Activated CD8-positive, alpha-beta T cell treated with anti-CD3 and anti-CD28 coated beads for 36 hours (primary cell): ENCODE measurements at places on chromosomes 6 and 20.
A peak's percentile ranks its signal among the peaks of the same experiment; 100 is the strongest.

GRCh38 chr6:141169419-141169818 lies 963.3 kb upstream of the GJE1 start:
- no peak for DNase-seq

- DNase-seq = no peak
Measured at GRCh38 chr20:11227602-11228001, 553.8 kb upstream of the JAG1 start.

DNA sequence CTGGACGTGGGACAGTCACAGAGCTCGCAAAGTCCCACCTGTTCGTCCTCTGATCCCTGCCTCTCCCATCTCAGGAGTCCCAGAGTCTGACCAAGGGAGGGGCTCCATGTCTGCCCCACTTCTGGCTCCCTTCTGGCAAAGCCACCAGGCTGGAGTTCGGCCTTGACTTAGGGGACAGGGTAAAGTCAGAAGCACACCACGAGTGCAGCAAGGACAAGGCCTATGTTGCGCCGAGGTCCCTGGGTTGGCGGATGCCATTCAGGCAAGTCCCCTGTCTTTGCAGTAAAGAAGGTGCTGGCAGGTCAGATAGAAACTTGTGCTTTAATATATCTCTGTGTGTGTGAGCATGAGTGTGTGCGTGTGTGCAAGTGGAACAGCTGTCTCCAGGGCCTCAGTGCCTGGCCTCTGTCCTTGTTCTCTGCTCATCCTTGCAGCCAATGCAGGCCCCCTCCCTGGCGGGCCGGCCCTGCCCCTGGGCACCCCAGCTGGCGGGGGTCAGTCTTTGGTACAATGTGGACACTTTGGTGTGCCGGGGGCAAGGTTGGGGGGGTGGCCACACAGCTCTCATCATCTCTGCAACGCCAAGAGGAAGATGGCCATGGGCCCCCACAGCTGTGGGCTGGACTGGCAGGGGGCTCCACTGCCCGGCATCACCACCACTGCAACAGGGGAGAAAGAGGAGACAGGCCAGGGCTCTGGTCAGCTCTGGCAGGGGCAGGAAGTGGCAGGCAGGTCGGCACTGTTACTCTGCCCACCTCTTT lies 60.7 kb downstream of the MDGA1 start:
- DNase-seq = no peak

DNA sequence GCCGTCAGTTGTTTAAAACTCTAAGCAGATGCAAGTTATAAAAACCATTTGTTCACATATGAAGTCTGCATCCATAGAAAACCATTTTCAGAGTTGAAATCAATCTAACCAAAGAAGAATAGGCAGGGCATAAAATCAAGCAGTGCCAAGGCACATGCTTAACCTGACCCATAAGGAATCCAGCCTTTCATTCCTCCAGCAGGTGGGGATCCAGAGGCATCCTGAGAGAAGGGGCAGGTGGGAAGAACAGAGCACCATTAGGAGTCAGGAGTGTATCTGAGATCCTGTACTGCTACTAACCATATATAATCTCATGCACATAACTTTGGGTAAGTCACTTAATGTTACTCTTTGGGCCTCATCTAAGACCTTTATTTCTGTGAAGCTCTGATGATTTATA lies 29.4 kb upstream of the FOXO3 start:
- no peak for DNase-seq

- DNase-seq = no peak
Measured at GRCh38 chr6:75943381-75943780, 129.1 kb downstream of the IMPG1 start.

- no peak for DNase-seq
Measured at GRCh38 chr6:52509281-52510212, 67.3 kb downstream of the TRAM2 start.

GRCh38 chr20:54606380-54606779 lies 131.0 kb downstream of the DOK5 start:
- DNase-seq = no peak

DNA sequence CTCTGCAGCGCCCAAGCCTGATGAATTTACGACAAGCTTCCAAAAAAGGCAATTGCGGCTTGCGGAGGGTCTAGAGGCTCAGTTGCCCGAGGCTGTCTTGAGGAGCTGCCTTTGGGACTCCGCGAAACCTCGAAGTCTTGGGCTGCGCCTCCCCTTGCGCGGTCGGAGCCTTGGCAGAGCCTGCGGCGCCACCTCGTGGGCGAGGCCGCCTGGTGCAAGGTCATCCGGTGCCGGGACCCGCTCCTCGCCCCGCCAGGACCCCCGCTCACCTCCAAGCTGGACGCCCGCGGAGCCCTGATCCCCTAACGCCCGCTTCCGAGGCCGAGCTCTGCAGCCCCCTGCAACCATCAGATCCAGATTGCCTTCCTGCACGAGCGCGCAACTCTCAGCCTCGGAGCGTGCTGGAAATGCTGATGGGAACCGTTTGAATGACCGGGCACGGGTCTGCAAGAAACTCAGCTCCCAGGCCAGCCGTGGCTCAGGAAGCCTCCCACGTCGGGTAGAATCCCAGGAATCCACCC lies 14.9 kb upstream of the FAM210B start:
- peak; percentile 71 for DNase-seq

DNA sequence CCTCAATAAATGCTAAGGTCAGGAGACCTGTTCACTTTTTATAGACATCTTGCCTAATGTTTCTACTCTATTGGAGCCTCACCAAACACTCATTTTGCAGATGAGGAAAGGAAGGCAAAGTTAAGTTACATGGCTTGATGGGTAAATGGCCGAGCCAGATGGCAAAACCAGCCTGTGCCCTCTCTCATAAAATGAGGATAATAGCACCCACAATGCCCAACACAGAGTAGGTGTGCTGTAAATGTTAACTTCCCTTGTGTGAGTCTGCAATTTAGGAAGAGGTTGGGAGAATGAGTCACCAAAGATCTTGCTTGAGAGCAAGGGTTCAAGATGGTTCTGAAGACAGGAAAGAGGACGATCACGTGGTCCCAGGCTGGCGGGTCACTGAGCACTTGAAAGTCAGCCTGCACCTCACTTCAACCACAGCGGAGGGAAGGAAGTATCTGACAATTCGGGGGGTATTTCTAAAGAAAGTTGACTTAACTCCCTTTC lies 3.3 kb downstream of the KCNK5 start:
- peak; percentile 90 for DNase-seq

DNA sequence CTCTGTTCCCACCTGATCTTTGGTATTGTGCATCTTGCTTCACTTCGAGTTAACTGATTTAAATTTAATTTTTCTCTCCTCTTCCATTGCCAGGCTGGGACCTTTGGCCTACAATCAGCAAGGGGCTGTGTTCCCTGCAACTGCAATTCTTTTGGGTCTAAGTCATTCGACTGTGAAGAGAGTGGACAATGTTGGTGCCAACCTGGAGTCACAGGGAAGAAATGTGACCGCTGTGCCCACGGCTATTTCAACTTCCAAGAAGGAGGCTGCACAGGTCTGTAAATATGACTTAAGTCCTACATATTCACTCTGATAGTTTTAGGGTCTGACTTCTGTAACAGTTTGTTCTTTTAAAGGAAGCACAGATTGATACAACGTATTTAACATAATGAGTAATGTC lies 412.4 kb downstream of the ARHGAP18 start:
- DNase-seq = no peak

DNA sequence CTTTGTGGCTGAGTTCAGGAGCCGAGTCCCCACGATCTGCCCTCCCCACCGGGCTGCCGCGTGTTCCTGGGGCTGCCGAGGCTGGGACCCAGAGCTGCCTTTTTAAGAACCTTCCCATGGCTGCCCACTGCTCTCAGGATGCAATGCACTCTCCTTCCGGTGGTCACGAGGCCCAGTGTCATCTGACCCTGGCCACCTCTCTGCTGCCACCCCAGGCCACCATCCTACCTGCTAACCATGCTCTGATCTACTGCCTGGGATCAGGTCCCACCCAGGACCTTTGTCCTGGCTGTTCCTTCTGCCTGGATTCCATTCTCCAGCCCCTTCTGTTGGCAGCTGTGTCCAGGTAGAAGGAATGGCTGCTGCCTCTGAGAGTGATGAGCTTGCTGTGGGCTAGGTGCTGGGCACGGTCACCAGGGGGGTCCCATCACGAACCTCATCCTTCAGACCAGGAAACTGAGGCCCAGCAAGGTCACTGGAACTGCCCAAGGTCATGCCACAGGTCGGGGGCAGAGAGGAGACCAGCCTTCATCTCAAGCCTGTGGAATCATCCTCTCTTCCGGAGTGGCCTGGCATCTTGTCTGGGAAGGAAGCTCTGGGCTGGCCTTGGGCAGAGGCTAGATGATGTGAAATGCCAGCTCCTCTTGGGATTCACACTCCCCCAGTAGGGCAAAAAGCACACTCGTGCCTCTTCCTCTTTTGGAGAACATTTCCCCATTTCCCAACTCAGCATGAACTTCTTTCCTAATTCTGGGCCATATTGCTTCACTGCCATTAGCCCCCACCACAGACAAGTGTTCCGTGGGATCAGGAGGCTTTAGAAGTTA lies 20.5 kb downstream of the PCK1 start:
- no peak for DNase-seq

GRCh38 chr6:105587349-105588122 lies 184.7 kb upstream of the PREP start:
- peak; percentile 33 for DNase-seq

- peak; percentile 10 for DNase-seq
Measured at GRCh38 chr20:8740265-8740664, 328.6 kb upstream of the PLCB4 start.

DNA sequence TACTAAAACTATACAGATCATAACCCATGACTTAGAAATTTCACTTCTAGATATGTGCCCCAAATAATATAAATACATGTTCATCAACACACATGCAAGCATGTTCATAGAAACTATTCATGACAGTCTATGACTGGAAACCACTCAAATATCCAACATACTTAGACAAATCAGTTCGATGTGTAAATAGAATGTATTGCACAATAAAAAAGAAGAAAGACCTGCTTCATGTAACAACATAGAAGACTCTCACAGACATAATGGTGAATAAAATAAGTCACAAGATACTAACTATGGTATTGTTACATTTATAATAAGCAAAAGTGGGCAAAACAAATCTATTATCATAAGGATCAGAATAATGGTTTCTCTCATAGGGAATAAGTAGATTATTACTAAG lies 163.5 kb upstream of the THBS2 start:
- DNase-seq = no peak

DNA sequence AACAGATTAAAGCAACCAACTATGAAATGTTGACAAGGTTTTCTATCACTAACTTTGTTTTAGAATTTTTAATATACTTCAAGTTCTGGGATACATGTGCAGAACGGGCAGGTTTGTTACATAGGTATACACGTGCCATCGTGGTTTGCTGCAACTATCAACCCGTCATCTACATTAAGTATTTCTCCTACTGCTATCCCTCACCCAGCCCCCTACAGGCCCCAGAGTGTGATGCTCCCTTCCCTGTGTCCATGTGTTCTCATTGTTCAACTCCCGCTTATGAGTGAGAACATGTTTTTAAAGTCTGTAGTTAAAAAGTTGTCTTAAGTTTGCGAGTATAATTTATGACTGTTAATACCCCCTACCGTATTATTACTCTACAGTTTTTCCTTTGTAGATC lies 844.3 kb upstream of the MANEA start:
- no peak for DNase-seq

- no peak for DNase-seq
Measured at GRCh38 chr6:95973976-95974375, 41.8 kb upstream of the FUT9 start.

DNA sequence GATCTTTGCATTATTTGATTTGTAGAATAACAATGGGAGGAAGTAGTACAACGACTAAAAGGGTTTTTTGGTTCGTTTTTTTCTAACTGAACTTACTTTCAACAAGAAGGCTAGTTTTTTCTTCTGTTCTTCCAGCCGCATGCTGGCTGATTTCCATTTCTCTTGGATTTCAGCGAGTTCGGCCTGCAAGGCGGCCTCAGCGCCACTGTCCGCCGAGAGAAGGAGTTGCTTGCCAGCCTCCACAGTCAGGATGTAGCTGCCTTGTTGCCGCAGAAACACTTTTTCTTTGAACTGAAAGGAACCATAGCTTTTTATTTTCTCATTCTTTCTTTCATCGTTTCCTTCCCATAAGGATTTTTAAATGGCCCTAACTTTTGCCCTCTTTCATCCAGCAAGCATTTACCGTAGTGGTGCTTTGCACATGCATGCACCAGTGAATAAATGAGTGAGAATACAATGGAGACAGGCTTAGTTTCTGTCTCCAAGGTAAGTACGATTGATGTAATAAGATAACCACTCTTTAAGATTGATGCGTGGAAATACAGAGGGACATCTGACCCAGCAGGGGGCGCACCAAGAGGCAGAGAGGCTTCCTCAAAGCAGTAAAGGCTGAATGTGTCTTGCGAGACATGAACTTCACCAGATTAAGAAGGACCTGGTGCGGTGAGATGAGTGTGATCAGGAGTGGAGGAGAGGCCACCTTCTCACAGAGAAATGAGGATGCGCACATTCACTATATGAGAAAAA lies 398.8 kb downstream of the ESR1 start:
- DNase-seq = peak; percentile 69

GRCh38 chr20:62227977-62228958 lies 8.2 kb upstream of the HRH3 start:
- no peak for DNase-seq

- DNase-seq = no peak
Measured at GRCh38 chr6:134689641-134690040, 260.3 kb downstream of the ALDH8A1 start.

GRCh38 chr6:89013438-89013837 lies 50.0 kb upstream of the RNGTT start:
- no peak for DNase-seq

DNA sequence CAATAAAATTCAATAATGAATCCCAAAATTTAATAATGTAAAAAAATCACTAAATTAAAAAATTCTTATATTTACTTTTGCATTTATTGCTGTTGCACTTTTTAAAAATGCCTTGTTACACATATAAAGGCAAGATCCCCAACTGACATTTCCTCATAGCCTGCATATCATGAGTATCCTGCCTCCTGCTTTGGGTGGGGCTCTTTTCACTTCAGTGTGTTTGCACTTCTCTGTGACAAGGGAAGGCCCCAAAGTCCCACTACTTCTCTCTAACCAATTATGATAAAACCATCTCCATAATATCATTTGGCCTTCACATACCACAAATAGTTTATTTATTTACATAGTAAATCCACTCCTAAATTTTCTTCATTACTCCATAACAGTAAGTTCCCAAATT lies 446.1 kb upstream of the MARCKS start:
- DNase-seq = no peak

DNA sequence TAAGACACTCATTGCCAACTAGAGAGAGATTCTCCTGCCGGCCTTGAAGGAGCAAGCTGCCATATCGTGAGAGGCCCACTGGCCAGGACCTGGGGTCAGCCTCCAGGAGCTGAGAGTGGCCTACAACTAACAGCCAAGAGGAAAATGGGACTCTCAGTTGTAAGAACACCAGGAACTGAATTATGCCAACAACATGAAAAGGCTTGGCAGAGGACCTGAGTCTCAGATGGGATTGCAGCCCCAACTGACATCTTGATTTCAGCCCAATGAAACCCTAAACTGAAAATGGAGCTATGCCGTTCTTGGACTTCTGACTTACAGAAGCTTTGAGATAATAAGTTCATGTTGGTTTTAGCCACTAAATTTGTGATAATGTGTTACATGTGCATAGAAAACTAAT lies 193.5 kb upstream of the LRFN2 start:
- no peak for DNase-seq
